ENCODE measurements at places on chromosomes 2 and 18.

GRCh38 chr2:184923751-184924150, 325.4 kb downstream of the ZNF804A start:
- DNase-seq = no peak

- DNase-seq = no peak
Measured at GRCh38 chr18:41695441-41695840, 259.6 kb upstream of the PIK3C3 start.

DNA sequence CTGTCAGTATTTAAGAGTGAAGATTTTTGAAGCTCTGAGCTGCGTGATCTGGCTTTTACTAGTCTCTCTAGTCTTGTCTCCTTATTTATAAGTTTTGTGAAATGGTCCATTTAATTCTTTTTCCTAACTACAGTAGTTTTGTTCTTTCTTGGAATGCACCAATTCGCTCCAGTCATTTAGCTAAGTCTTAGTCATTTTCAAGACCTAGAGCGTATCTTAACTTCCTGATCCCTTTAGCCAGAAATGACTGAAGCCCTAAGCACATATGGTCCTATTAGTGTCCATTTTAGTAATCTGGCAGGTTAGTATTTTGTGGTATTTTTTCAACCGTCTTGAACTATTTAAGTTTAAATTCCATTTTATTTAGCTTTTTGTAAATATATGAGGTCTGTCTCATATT, 3.6 kb downstream of the BIRC6 start:
- DNase-seq = no peak

GRCh38 chr2:43269074-43269572, 42.7 kb upstream of the ZFP36L2 start:
- DNase-seq = no peak

- no peak for DNase-seq
Measured at GRCh38 chr2:46236006-46236875, 61.0 kb upstream of the EPAS1 start.

GRCh38 chr2:101832114-101832513, 134.6 kb downstream of the MAP4K4 start:
- peak; percentile 37 for DNase-seq

DNA sequence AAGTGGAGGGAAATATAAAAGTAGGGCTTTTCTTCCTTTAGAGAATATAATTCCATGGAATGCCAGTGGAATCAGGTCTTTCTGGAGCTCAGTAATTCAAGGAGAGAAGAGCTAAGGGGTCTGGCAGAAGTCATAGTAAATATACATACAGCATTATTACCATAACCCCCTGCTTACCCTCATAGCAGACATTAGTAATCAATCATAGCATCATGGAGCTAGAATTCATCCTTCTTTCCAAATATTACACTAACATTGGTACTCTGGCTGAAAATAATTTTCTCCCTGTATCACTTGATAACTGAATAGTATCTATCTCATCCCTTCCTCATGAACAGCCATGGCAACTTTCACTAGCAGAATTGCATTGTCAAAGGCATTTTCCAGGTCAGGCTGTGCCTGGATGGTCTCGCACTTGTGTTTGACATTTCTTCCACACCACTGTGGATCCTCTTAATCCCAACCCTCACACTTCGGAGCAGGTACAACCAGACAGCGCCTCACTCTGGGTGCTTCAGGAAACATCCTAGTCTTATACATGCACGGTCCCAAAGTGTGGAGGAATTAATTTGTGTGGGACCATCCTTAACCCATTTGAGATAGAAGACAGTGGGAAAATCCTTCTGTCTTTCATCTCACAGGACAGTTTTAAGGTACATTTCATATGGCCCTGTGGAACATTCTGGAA, 84.2 kb upstream of the SEC11C start:
- DNase-seq = no peak

DNA sequence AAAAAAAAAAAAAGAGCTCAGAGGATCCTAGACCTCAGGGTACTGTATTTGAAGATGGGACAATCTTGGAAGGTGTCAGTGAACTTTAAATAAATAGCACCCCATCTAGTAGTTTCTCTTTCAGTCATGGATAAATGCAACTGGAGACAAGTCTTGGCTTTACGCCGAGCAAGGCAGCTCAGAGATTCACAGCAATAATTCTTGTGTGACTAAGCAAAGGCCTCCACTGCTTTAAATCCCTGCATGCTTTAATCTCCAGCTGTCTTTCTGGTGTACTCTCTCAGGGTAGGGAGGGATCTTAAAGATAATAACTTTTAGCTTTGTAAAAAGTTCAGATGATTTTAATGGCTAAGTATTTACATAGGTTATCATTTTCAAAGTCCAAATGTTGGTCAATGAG, 36.3 kb downstream of the NRXN1 start:
- DNase-seq = no peak

GRCh38 chr2:217429981-217430500, 570.2 kb upstream of the TNP1 start:
- no peak for DNase-seq

DNA sequence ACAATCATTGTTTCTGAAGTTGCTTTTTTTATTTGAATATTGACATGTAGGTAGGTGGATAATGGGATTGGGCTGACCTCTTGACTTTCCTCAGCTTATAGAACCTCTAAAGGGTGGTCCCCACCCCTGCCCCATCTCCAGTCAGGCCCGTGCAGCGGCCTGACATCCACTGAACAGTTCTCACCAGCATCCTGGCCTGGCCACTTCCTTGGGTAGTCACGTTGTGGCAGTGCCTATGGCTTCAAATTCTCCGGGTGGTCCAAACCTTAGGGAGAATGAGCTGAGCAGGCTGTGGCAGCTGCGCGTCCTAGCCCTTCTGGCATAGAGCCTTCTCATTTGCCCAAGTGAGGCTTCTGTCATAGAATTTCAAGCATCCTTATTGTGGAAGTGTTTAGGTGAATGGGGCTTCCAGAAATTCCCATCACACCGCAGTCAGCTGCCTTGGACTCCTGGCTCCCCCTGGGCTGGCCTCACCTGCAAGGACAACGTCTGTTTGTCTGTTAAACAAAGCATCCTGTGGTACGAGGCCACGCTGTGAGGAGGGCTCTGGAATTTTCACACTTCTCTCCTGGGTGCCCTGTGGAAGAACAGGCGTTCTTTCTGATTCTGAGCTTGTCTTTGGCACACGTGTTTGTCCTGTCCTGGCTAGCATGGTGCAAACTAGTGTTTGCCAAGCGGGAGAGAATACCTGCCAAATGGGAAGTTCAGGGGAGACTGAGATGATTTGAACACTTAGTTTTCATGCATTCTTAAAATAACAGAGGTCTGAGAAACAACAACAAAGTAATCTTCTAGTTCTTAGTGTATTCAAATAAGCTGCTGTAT, 31.8 kb upstream of the OTOS start:
- DNase-seq = no peak

GRCh38 chr2:117087535-117088291, 726.8 kb upstream of the DDX18 start:
- DNase-seq = no peak

DNA sequence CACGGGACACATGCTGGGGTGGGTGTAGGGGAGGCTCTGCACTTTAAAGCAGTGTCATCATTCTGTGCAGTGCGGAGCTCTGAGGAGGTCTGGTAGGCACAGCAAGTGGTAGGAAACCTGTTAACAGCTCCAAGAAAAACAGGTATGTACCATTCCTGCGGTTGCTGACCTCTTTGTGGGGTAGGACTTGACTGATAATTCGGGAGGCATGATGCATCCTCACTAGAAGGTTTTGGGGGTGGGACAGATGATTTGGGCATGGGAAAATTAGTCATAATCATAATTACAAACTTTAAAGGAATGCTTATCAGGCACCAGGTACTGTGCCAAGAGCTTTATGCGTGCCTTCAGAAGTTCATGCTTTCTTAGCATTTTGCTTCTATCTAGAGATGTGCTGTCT, 9.7 kb downstream of the DOK1 start:
- no peak for DNase-seq

DNA sequence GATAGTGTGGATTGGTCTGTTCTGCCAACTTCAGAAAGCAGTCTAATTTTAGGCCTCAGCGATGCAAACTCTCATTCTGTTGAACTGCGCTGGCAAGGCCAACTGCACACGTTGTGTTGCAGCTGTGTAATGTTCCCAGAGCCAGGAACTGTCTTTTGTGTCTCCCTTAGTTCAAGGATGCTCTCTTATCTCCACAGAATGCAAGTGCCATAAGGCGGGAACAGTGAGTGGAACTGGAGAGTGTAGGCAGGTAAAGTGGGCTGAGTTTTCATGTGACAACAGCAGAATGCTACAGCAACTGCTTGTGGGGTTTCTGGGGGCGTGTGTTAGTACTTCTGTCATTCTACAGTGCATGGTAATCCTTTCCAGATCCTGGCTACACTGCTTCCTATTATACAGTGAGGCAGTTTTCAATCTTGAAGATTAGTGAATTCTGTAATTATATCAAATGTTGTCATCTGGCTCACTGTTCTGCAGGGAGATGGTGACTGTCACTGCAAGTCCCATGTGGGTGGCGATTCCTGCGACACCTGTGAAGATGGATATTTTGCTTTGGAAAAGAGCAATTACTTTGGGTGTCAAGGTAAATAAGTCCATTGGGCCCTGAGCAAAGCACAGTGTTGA, 125.8 kb downstream of the LAMA3 start:
- DNase-seq = no peak

GRCh38 chr2:143195511-143195910, 66.3 kb downstream of the ARHGAP15 start:
- DNase-seq = no peak

DNA sequence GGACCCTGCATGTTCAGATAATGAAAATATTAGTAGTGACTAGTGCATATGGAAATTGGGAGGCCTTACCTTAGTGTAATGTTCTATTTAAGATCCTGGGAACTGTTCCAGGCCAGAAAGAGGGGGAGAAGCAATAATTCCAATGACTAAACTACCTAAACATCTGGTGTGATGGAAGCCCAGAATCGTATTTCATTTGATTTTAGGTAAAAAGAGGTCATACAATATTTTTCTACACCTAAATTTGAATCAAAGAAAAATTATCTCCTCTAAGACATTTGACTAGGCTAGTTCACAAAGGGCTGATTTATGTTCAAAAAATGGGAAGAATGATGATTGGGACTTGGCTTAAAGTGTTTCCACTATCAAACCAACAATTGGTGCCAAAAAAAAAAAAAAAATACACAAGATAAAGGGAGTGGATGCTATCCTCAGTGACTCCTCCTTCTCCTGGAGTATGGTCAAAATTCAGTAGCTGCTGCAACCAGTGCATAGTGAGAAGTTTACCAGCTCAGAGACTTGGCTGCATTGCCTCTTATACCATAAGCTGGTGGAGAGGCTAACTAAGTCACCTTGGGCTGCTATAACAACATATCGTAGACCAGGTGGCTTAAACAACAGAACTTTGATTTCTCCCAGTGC, 1038.3 kb upstream of the ACVR2A start:
- no peak for DNase-seq

DNA sequence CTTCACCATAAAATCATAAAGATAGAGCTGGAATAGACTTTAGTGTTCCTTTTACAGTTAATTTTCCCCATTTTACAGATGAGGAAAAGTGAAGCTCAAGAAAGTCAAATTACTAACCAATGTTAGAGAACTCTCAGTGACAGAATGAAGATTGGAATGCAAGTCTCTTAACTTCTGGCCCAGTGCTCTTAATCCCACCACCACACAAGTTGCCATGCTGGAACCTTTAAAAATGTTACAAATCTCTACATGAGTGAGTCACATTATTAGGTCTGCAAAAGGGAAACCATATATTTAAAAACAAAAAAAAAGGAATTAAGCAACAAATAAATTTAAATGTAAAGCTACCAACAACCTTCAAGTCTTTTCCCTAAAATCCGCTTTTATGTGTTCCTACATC, 3.5 kb downstream of the NCKAP1 start:
- no peak for DNase-seq

- DNase-seq = no peak
Measured at GRCh38 chr2:110166266-110166665, 38.5 kb downstream of the NPHP1 start.

- DNase-seq = no peak
Measured at GRCh38 chr18:58593938-58594337, 35.0 kb downstream of the ALPK2 start.

DNA sequence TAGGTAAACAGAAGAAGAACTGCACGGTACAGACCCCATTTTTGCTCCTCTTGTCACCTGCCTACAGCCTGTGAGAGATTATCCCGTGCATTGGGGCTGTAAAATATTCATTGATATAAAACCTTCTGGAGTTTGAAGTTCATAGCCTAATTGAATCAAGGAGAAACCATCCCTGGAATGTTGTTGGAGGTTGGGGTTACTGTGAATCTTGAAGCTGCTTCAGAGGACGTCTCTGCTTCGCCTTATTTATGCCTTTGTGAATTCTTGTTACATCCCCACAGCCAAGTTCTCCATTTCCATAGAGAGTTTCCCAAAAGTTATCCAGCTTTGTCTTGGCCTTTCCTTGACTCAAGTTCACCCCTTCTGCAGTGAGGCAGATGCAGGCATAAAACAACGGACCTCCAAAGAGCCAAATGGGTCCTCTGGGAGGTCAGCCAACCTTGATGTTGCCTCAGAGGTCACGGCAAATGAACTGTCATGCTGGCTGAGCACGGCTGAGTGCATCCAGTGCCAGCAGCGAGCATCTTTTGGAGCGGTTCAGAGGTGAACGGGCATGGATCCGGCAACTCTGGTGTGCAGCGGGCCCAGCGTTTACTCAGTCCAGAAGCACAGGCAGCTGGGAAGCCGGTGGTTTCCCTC, 317.6 kb downstream of the PRKCE start:
- no peak for DNase-seq

- DNase-seq = no peak
Measured at GRCh38 chr2:34979148-34979547, 1376.4 kb upstream of the CRIM1 start.

DNA sequence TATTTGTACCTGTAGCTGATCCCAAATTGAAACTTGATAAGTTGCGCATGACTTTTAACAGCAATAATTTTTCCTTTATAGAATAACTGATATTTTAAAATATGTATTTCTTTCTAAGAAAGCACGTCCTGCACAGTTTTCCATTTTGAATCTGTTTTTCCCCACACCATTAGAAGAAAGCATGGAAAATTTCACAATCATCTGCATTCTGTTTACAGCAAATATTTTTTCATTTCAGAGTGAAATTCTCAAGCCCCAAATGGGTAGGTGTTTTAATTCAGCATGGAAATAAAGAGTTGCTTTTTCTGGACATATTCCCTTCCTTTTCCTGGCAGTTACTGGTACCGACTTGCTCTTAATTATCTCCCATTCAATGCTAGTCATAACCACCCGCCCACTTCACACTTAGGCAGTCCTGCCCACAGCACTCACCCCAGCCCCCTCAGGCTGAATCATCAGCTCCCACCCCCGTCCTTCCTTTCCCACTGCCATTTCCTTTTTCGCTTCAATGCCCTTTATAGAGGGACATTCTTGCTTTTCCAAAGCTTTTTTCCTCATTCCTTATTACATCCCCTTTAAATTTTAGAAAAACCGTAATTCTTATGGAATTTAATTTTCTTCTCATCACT, 89.2 kb upstream of the GLS start:
- no peak for DNase-seq

- DNase-seq = no peak
Measured at GRCh38 chr18:58167073-58167472, 123.0 kb downstream of the NEDD4L start.

GRCh38 chr2:233241803-233242202, 9.7 kb upstream of the ATG16L1 start:
- no peak for DNase-seq

GRCh38 chr2:136225950-136226835, 108.2 kb upstream of the CXCR4 start:
- DNase-seq = no peak

Measured in hematopoietic multipotent progenitor cell treated with erythropoietin and hydrocortisone succinate and interleukin-3 and kit ligand, for 15 days (in vitro differentiated cells).